ENCODE measurements at places on chromosomes 3 and 15.

DNA sequence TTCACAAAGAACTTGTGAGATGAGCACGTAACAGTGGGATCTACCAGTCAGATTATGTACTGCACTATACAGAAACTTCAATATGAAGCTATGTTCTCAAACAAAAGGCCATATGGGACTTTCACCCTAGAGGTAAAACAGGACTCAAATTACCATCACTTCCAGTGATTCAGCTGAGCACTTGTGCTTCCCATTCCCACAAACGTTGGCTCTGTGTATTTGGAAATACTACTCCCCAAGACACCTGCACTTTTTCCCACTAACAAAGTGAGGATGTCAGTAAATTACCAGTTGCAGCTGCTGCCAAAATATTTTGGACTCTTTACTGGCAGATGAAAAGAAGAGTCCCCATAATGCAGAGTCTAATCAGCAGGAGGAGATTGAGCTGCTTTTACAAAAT, 1570.1 kb downstream of the SI start:
- no peak for DNase-seq

DNA sequence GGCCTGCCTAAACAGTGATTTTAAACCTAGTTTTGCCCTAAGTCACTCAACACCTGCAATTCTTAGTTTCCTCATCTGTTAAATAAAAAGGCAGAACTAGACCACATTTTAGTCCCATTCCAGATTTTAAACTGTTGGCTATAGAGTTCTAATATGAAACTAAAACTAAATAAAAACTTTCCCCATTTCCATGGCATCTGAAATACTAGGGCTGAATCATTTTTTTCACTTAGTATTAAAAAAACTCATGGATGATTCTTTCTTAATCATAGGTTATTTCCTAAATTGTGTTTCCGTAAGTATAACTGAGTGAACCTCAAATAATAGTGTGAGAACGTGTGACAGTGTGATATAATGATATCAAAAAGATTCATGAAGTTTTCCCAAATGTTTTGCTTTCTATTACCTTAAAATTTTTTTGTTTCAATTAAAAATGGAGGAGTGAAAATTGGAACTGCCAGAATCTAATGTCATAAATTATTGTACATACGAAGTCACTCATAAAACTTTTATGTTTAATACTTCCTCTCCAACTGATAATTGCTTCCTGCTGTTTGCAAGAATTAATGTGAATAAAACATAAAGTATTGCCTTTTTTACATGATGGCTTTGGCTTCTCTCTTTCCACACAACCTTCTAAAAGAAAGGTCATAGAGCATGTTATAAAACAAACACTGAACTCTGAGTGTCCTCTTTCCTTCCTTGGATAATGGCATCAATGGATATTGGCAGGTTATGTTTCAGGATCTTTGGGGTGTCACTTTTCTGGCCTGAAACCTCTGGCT, 315.1 kb upstream of the MME start:
- no peak for DNase-seq

DNA sequence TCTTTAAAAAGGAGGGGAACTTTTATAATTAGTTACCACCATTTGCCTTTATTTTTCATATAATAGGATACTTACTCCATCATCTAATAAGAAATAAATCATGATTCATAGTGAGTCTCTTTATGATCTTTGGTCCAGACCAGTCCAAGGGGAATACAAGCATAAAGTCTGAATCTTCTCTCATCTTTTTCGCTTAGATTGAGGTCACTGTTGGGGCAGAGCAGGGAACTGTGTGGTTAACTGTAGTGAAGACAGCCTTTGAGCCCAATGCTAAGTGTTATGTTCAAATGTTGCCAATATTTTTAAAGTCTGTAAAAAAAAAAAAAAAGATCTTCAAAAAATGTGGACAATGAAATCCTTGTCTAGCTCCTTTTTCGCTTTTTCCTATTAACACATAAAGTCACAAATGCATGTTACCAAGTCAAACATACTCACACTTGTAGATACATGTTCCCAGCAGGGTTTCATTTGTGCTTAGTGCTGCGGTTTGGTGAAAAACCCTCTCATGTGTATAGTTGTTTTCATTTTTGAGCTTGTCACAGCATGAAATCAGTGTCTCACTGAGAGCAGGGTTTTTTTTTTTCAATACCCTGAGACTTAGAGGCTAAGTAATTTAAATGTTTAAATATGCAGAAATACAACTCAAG, 72.1 kb downstream of the EPHA3 start:
- DNase-seq = no peak

DNA sequence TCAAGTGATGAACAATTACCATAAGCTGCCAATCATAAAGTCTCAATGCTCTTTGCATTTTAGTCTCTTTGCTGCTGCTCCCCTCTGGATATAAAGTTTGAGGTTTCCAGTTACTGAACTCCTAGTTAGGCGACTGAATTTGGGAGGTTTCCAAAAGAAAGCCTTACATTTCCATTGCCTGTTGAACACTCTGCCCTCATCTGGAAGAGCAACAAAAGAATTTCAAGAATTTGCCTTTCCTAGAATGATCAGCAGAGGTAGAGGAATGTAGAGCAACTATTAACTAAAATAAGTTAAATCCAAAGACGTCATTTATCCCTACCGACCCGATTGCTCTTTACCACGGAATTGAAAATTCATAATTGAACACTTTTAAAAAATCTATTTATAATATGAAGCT, 53.4 kb upstream of the PRICKLE2 start:
- no peak for DNase-seq

DNA sequence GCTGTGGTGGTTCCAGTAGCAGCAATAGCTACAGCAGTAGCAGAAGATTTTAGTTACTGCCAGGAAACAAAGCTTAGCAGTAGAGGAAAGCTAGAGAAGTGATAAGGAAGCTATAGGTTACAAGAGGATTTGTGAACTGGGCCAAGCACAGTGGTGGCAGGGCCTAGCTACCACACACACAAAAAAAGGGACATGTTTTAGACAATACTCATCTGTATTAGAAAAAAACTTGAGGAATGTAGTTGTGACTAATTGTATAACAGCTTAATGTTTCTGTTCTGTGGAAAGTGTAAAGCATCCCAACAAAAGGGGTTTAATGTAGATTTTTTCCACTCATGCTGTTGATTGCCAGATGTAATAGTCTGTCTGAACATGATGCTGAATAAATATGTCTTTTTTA, 29.9 kb upstream of the PFN2 start:
- no peak for DNase-seq

Measured in chondrocyte (in vitro differentiated cells).